ENCODE measurements at places on chromosomes 16 and 17.

GRCh38 chr17:58242171-58242784 lies 3.9 kb downstream of the LPO start:
- no peaks in the 10 kb centered on the region for H3K36me3 ChIP-seq
- H3K27me3 ChIP-seq = peaks cover 2% of the 10 kb centered on the region
- DNase-seq = no peak
- no peak overlapping the region for H3K27ac ChIP-seq
- no peak overlapping the region for H3K4me3 ChIP-seq

DNA sequence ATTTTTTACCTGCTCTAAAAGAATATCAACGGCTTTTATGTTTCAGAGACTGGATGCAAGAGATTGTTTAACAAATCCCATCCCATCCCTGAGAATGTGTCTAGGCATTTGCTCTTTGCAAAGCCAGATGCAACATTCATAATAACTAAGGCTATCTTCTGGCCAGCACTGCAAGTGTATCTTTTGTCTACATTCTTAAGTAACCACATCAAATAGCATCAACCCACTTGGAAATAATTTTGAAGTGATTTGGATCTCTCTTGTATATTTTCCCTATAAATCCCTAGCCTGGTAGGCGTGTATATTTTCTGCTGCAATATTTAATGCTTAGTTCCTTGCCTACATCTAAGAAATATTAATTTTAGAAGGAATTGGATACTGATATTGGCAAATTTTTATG lies 64.3 kb downstream of the PIGL start:
- H3K4me1 ChIP-seq = peaks cover 17% of the 10 kb centered on the region
- peaks cover 2% of the 10 kb centered on the region for H3K36me3 ChIP-seq
- H3K27ac ChIP-seq = no peak overlapping the region

GRCh38 chr17:66462010-66462409 lies 159.6 kb downstream of the PRKCA start:
- H3K27me3 ChIP-seq = no peaks in the 10 kb centered on the region
- H3K27ac ChIP-seq = no peak overlapping the region
- peaks cover 2% of the 10 kb centered on the region for H3K36me3 ChIP-seq

DNA sequence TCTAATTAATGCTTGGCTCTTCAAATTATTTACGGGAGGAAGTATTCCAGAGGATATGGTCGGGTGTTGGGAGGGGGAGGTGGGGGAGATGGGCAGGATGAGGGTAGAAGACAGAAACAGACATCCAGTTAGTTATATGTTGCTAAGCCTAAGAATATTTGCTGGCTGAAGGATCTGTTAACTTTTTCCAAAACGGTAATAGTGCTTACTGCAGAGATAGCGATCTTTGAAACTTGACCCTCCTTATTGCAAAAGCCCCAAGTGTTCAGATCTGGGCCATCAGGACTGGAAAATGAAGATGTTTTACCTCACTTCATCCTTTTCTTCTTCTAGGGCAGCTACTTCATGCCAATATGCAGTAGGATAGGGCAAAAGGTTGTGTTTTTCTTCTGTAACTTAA lies 27.0 kb upstream of the MMD start:
- no peaks in the 10 kb centered on the region for H3K4me1 ChIP-seq
- no peak for DNase-seq
- H3K36me3 ChIP-seq = no peaks in the 10 kb centered on the region
- H3K27me3 ChIP-seq = no peaks in the 10 kb centered on the region

DNA sequence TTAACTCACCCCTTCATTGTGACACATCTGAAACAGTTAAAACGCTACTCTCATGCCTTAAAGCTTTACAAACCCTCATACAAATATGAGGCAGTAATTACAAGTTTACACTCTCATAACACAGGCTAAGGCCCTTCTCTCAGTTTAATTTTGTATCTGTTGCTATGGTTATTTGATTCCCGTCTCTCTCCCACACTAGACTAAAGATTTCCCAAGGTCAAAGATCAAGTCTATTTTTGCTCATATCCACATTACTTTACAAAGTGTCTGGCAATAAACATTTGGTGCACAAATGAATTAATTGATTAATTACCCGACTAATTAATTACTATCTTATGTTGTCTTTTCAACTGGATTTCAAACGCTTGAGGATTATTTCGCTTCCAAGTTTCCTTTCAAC lies 86.4 kb upstream of the MYOCD start:
- H3K27ac ChIP-seq = no peak overlapping the region
- H3K27me3 ChIP-seq = peaks cover 6% of the 10 kb centered on the region
- no peaks in the 10 kb centered on the region for H3K4me1 ChIP-seq
- no peak overlapping the region for H3K4me3 ChIP-seq
- no peak for DNase-seq
- H3K36me3 ChIP-seq = no peaks in the 10 kb centered on the region

DNA sequence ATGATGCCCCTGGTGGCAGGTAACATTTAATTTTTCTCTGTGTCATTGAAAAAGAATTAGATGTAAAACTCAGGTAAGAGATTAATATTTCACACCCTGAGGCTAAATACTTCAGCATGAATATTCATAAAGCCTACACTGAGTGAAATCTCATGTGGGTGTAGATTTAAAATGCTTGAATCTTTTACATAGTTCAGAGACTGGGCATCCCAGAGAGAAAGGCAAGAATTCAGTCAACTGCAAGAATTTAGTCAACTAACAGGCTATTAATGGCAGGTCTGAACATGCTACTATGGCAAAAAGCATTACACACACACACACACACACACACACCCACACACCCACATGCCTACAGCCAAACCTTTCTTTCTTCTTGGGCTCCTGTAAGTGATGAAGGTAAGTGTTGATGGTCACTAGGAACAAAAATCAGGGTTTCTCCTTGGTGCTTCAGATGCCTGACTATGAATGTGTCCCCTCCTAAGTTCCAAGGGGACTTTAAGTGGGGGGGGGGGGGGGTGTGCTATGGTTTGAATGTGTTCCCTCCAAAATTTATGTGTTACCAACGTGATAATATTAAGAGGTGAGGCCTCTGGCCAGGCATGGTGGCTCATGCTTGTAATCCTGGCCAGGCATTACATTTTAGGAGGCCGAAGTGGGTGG lies 63.7 kb upstream of the PSMD7 start:
- no peaks in the 10 kb centered on the region for H3K4me1 ChIP-seq
- H3K27ac ChIP-seq = no peak overlapping the region
- DNase-seq = no peak
- H3K4me3 ChIP-seq = no peak overlapping the region
- no peaks in the 10 kb centered on the region for H3K27me3 ChIP-seq

GRCh38 chr16:25370541-25370940 lies 112.9 kb upstream of the ZKSCAN2 start:
- H3K4me3 ChIP-seq = no peak overlapping the region
- no peak for DNase-seq
- no peak overlapping the region for H3K27ac ChIP-seq
- no peaks in the 10 kb centered on the region for H3K4me1 ChIP-seq

DNA sequence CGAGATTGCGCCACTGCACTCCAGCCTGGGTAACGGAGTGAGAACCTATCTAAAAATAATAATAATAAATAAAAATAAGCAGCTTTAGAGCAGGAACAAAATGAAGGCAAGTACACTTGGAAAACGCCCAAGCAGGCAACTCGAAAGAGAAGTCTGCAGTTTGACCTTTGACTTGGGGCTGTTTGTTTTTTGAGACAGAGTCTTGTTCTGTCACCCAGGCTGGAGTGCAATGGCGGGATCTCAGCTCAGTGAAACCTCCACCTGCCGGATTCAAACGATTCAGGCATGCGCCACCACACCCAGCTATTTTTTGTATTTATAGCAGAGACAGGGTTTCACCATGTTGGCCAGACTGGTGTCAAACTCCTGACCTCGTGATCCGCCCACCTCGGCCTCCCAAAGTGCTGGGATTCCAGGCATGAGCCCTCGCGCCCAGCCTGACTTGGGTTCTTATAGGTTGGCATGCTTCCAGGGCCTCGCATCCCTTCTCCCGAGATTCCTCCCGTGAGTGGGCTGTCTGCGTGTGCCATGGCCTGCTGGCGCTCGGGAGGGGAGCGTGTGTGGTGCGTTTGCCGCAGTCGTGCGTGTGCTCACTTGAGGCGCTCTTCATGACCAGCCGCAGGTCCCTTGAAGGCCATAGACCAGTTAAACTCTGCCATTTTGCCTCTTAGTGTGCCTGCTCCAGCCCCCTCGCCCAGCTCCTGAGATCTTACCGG lies 18.4 kb upstream of the UBE2I start:
- H3K36me3 ChIP-seq = no peaks in the 10 kb centered on the region
- H3K27me3 ChIP-seq = peaks cover 5% of the 10 kb centered on the region
- DNase-seq = no peak
- H3K27ac ChIP-seq = no peak overlapping the region
- H3K4me3 ChIP-seq = no peak overlapping the region

DNA sequence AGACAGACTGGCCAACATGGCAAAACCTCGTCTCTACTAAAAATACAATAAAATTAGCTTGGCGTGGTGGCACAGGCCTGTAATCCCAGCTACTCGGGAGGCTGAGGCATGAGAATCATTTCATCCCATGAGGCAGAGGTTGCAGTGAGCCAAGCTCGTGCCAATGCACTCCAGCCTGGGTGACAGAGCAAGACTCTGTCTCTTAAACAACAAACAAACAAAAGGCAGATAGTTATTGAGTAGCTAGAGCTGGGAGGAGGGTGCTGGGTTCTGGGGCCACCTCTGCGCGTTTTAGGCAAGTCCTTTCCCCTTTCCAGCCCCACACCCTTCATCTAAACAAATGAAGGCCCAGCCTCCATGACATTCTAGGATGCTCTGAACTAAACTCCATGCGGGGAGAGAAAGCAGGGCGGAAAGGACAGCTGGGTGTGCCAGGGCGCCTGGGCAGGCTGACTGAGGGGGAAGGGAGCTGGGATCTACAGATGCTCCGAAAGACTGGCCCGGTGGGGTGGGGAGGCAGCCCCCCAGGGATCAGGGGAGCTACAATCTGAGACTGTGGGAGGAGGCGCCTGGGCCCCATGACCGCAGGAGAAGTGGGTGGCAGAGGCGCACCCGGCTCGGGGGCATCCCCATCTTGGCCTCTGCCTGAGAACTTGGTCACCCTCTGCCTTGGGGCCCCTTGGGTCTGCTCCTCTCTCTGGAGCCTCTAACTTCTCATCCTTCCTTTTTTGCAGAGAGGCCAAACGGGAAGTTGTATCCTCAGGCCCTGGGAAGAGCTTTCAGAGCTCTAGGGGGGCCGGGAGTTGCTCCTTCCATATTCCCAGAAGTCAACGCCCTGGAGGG lies 910 bp downstream of the ITGAL start:
- H3K36me3 ChIP-seq = peaks cover 7% of the 10 kb centered on the region
- DNase-seq = peak; percentile 20
- peak overlapping the region; percentile 77 for H3K27ac ChIP-seq
- no peaks in the 10 kb centered on the region for H3K27me3 ChIP-seq
- peak overlapping the region; percentile 92 for H3K4me3 ChIP-seq

- H3K4me1 ChIP-seq = no peaks in the 10 kb centered on the region
- H3K27ac ChIP-seq = no peak overlapping the region
- peaks cover 10% of the 10 kb centered on the region for H3K27me3 ChIP-seq
- no peaks in the 10 kb centered on the region for H3K36me3 ChIP-seq
- no peak for DNase-seq
Observed at GRCh38 chr17:74508156-74508555, 23.1 kb downstream of the CD300LB start.

DNA sequence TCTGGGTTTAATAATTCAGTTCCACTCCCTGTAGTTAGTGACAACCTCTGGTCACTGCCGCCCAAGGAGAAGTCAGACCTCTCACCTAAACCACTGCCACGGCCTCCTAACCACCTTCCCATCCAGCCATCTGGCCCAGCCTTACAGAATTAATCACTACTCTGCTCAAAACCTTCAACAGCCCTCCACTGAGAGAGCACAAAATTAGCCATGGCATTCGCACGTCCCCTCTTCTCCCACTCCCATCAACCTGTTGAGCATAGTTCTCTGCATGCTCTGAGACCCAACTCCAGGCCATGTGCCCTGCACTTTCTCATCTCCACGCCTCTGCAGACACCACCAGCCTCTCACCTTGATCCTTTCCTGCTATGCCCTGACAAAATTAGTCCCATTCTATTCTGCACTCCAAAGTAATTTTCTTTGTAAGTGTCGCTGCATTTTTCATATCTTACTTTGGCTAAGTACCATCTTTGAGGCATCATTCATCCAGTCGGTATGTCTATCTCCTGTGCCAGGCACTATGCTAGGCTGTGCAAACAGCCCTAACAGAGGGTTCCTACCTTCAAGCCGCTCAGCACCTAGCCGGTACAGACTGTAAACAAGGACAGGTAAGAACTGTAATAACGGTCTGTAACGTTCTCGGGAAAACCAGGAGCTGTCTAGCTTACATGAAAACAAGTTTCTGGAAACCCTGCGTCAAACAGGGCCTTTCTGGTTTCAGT lies 963 bp downstream of the COPRS start:
- H3K27ac ChIP-seq = no peak overlapping the region
- H3K27me3 ChIP-seq = no peaks in the 10 kb centered on the region
- DNase-seq = no peak
- H3K4me3 ChIP-seq = peak overlapping the region; percentile 48
- H3K4me1 ChIP-seq = peaks cover 2% of the 10 kb centered on the region
- peaks cover 9% of the 10 kb centered on the region for H3K36me3 ChIP-seq

GRCh38 chr17:63986821-63987220 lies 11.3 kb upstream of the PRR29 start:
- no peaks in the 10 kb centered on the region for H3K36me3 ChIP-seq
- no peak overlapping the region for H3K27ac ChIP-seq
- H3K27me3 ChIP-seq = peaks cover 7% of the 10 kb centered on the region
- peaks cover 2% of the 10 kb centered on the region for H3K4me1 ChIP-seq

GRCh38 chr17:75640556-75641119 lies 7.4 kb downstream of the SMIM5 start:
- DNase-seq = no peak
- H3K4me1 ChIP-seq = no peaks in the 10 kb centered on the region
- H3K27ac ChIP-seq = no peak overlapping the region
- peaks cover 2% of the 10 kb centered on the region for H3K36me3 ChIP-seq
- no peaks in the 10 kb centered on the region for H3K27me3 ChIP-seq

- H3K36me3 ChIP-seq = no peaks in the 10 kb centered on the region
- no peak for DNase-seq
- no peak overlapping the region for H3K27ac ChIP-seq
- H3K4me3 ChIP-seq = no peak overlapping the region
- H3K4me1 ChIP-seq = peaks cover 39% of the 10 kb centered on the region
Observed at GRCh38 chr17:28043296-28043695, 819 bp downstream of the NLK start.

DNA sequence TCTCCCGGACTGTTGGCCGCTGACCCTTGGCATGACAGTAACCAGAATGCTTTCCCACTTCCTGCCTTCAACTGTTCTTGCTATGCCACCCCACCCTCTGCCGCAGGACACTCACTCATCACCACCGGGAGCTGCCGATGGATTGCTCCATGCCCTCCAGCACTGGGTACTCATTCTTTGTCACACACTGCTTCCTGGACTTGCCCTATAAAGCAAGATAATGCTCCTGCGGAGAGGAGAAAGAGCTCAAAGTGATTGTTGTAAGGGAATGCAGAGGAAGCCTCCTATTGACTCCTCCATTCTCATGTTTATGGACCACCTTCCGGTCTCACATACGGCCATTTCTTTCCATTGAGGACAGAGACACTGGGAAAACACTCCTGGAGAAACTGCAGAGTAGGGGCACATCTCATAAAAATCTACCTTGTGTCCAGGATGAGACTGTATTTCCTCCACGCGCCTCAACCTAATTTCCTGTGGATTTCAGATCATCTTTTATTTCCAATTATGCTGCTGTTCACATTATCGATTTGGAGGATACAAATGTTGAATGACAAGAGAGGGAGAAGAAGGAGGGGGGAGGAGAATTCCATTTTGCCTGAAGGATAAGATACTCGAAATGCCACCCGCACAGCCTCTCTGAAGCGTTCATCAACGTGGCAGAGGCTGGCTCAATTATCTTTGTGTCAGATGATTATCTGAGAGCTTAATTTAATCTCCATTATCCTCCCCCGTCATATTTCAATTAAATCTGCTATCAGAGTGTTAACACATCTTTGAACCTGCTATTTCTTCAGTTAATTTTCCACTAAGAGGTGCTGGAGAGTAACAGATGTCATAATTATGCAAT lies 486.1 kb upstream of the SALL1 start:
- no peak overlapping the region for H3K4me3 ChIP-seq
- no peak overlapping the region for H3K27ac ChIP-seq
- no peak for DNase-seq
- no peaks in the 10 kb centered on the region for H3K36me3 ChIP-seq
